ENCODE measurements at places on chromosomes 12 and 14.

DNA sequence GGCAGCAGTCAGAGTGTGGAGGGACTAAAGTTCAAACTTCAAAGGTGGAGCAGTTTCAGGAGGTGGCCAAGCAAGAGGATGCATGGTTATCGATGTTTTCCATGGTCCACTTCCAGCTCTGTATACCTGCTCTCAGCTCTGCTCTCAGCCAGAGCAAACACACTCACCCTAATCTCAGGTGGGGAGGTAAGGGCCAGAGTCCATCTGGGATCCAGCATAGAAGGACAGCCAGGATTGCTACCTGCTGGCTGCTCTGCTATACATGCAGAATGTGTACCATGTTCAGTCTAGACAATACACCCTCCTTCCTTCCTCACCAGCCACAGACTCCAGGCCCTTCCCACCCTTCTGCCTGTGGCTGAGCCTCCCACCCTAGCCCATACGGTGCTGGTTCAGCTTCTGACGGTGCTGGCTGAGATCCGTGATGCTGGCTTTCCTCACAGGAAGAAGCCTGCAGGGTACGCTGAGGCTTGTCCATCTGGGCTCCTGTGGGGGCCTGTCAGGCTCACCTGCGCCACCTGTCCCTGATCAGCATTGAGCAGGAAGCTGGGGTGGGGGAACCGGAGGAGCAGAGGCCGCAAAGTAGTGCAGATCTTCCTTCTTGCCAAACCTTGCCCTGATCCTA is 2.4 kb downstream of the CBLN3 start:
- DNase-seq = no peak

DNA sequence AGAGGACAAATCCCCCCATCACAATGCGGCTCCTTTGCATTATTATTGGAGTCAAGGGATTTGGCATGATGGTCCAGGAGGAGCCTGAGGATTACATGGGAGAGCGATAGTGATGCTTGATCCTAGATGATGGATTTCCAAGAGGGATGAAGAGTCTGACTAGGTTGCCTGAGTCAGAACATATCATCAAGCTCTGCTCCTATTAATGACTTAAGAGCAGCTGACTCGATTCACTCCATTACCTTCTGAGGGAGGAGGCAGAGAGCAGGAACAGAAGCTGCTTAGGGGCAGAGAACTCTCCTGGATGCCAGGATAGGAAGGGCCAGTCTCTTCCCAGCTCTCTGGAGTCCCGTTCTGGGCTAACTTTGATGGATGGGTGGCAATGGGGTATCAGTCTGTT is 54.0 kb upstream of the CISTR start:
- DNase-seq = no peak

DNA sequence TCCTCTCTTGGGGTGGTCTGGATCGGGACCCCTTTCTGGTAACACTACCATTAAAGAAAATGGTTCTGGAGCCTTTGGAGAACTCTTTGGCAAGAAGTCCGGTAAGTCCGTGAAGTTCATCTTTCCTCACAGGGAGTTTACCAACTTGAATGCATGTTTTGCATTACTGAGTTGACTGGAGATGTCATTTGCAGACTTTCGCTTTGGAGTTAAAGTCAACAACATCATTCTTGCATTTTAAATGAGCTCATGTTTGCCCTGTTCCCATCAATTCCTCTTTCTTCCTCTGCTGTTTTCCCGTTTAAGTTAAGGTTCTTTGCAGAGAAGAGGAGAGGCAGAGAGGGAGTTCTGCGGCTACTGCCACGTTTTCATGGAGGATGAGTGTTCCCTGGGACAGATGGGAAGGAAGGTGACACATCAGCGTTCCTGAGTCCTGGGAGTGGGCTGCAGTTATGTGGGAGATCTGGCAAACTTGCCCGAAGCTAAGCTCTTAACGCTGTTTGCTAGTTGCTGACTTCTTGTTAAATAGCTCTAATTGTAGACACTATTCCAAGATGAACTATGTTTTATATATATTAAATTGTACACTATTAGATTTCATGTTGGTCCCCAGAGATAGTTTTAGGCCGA is 18.8 kb upstream of the PRICKLE1 start:
- DNase-seq = no peak

GRCh38 chr12:75909714-75910656 is 121.6 kb downstream of the PHLDA1 start:
- DNase-seq = no peak

GRCh38 chr14:41378526-41378925 is 228.2 kb upstream of the LRFN5 start:
- no peak for DNase-seq

DNA sequence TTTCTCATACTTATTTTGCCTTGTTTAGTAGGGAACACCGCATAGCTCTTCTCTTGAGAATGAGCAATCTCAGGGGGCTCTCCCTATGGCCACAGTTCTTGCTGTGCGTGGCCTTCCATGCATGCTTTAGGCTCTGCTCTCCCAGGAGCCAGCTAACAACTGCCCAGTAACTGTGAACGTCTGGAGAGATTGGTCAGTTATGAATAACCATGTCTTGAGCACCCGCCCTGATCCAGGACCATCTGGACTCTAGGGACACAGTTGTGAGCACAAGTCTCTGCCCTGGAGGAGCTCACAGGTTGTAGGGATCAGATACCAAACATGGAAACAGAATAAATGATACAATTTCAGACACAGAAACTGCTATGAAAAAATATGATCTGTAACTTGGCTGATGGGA is 12.1 kb downstream of the PSMC1 start:
- no peak for DNase-seq

- no peak for DNase-seq
Observed at GRCh38 chr14:37202812-37203211, 5.1 kb downstream of the MIPOL1 start.

DNA sequence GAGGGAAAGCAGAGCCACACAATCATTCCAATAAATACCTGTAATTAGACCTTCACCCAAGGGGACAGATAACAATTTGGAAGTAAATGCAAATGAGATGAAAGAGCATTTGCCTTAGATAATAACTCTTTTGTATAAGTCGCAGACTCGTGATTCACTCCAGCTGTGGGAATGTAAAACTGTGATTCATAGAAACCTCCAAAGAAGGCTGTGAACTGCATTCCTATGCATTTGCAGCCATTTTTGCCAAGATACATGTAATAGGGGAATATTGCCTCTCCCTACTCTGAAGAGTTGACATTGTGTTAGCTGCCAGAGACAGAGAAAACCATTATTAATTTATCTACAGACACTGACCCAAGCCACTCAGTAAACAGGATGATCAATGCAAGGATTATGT is 181.9 kb upstream of the ARHGAP5 start:
- DNase-seq = no peak

DNA sequence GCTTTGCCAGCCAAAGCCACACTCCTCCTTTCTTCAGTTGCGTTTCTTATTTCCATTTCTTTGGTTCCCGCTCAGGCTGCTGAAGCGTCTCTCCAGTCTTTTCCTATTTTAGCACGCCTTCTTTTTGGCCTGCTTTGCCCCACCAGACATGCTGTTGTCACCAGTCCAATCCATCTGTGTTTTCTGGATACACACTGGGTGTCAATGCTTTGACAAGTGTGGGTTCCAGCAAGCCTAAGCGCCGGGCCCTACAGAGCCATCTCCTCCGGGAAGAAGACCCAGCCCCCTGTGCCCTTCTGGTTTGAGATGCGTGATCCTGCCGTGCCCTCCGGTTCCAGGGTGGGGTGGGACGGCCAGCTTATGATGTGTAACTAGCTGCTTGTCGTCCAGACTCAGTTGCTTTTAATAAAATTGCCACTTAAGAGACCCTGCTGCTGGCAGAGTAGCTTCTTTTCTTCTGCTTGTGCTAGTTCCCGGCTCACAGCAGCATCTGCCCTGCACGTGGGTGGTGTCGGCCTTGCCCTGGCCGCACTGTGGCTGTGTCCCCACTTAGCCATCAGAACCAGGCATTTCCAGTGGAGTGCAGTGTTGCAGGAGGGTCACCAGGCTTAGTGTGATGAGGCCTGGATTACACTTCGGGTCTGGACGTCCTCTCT is 29.7 kb downstream of the EML1 start:
- no peak for DNase-seq

DNA sequence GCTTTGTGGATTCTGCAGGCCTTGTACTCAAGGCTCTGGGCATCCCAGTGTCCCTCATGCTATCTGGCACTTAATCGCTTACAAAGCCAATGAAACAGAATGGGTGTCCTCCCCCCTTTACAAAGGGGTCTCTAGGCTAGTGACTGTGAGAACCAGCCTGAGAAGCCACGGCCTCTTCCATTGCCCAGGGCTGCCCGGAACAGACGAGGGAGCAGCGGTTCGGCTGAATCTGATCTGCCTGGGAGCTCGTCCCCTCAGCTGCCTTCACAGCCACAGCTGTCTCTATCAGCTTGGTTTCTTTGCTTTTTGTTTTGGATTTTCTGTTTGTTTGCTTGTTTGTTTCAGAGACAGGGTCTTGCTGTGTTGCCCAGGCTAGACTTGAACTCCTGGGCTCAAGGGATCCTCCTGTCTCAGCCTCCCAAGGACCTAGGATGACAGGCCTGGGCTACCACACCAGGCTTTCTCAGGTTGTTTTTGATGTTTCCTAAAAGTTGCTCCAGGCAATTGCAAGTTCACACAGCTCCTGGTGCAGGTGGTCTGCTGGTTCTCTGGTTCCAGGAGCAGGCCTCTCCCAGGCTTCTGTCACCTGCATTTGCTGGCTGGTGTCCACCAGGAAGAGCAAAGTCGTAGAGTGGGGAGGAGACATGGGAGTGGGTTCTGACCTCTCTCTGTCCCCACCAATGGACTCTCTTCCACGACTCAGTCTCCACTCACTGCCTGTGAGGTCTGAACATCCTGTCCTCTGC is 10.9 kb upstream of the RIN3 start:
- DNase-seq = no peak

DNA sequence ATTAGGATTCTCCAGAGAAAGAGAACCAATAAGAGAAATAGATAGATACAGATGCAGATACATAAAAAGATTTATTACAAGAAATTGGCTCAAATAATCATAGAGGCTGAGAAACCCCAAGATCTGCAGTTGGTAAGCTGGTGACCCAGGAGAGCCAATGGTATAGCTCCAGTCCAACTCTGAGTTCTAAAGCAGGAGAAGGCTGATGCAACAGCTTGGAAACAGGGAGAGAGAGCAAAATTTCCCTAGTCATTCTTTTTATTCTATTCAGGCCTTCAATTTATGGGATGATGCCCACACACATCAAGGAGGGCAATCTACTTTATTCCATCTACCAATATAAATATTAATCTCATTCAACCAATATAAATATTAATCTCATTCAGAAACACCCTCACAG is 218.2 kb downstream of the PRKD1 start:
- DNase-seq = no peak
